Activated T-helper 2 cell treated with anti-CD3 and anti-CD28 coated beads, Interferon-gamma antibody, Interleukin-2, Interleukin-4, amounts not matched to agents 10 μg/mL and 5 μg/mL and 100 μg/mL, durations not matched to agents 14 hours and 24 hours and 36 hours (primary cell): ENCODE measurements at places on chromosomes 3 and 15. TPM values are rescaled to one million over a fixed set of nuclear protein-coding genes. Genes with fewer than 3 reads are reported as not detected.

Gene ALDH1A3
- not detected in 2 replicates for total RNA-seq

Gene SLC2A2
- not detected in 2 replicates for total RNA-seq

Gene C3orf18
- total RNA-seq: 35.2 and 37.2 TPM in 2 replicates

Gene MYEF2
- 36.3 and 37.7 TPM in 2 replicates for total RNA-seq

Gene ROBO2
- not detected in 2 replicates for total RNA-seq

Gene RPP14
- total RNA-seq: 21.8 and 23.8 TPM in 2 replicates

Gene SCAANT1
- total RNA-seq: 1.8 TPM in 1 of 2 replicates, not detected in the other

Gene GOLGA8T
- total RNA-seq: not detected in 2 replicates

GRCh38 chr15:44081026-44082013, 113.8 kb downstream of the FRMD5 start:
- H3K4me3 ChIP-seq: no peak overlapping the region
- no peak for DNase-seq
- no peaks in the 10 kb centered on the region for H3K4me1 ChIP-seq
- H3K27ac ChIP-seq: no peak overlapping the region

DNA sequence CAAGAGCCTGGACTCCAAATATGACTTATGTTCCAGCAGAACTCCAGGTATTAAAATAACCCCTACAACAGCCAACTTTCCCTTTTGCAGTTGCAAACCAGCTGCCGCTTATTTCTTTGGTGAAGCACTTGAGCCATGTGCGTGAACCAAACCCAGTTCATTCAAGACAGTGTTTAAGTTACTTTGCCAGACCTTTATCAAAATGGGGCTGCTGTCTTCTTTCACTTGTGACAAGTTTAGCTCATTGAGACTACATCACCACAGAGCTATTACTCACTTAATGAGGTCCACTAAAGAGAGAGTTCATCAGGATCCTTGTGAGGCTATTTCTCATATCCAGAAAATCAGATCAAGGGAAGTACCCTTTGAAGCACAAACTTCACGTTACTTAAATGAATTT, 2.4 kb upstream of the XRN1 start:
- peaks cover 12% of the 10 kb centered on the region for H3K4me1 ChIP-seq
- no peaks in the 10 kb centered on the region for H3K27me3 ChIP-seq
- no peak overlapping the region for H3K4me3 ChIP-seq
- peaks cover 34% of the 10 kb centered on the region for H3K36me3 ChIP-seq
- H3K27ac ChIP-seq: no peak overlapping the region

- H3K4me3 ChIP-seq: no peak overlapping the region
- H3K27me3 ChIP-seq: no peaks in the 10 kb centered on the region
- no peak overlapping the region for H3K27ac ChIP-seq
- H3K36me3 ChIP-seq: no peaks in the 10 kb centered on the region
Observed at GRCh38 chr15:100189849-100190248, 151.9 kb downstream of the ADAMTS17 start.

DNA sequence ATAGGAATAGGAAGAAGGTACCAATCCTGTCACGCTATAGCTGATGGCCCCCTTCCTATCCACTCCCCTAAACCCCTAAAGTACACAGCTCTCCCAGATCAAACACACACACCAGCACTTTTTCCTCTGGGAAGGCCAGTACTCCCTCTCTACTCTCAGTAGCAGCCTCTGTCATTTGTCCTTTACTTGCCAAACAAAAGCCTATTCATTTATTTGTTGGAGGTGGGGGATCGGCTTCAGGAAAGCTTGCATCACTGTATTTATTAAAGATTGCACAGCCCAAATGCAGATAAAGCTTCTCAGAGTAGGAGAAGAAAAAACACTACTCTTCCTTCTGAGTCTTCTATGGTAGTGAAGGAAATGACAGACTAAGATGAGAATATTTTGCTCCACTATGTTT, 429.7 kb upstream of the RASGRP1 start:
- no peak overlapping the region for H3K4me3 ChIP-seq
- no peak overlapping the region for H3K27ac ChIP-seq
- no peaks in the 10 kb centered on the region for H3K4me1 ChIP-seq
- no peaks in the 10 kb centered on the region for H3K27me3 ChIP-seq
- no peak for DNase-seq

DNA sequence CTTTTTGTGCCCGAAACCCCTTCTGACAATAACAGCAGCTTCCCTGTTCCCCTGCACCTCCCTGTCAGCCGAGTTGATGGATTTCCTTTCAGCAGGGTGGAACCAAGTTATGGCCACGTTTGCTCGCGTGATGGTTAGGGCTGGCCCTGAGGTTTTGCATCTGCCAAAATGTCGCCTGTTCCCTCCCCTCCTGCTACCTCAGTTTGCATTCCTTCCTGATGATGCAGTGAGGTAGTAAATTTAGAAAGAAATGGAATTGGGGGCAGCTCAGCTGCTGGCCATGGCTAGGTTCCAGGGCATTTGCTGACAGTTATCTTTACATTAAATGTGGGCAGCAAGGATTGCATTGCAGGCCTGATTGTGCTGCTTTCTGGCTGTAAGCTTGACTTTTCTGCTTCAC, 13.2 kb downstream of the LIMD1 start:
- no peak for DNase-seq
- peaks cover 22% of the 10 kb centered on the region for H3K4me1 ChIP-seq
- no peak overlapping the region for H3K4me3 ChIP-seq
- peaks cover 27% of the 10 kb centered on the region for H3K36me3 ChIP-seq

GRCh38 chr15:48777645-48778330, 33.1 kb downstream of the CEP152 start:
- H3K36me3 ChIP-seq: peaks cover 61% of the 10 kb centered on the region
- H3K4me1 ChIP-seq: peaks cover 8% of the 10 kb centered on the region
- no peak overlapping the region for H3K4me3 ChIP-seq
- no peak overlapping the region for H3K27ac ChIP-seq
- no peak for DNase-seq
- H3K27me3 ChIP-seq: no peaks in the 10 kb centered on the region

DNA sequence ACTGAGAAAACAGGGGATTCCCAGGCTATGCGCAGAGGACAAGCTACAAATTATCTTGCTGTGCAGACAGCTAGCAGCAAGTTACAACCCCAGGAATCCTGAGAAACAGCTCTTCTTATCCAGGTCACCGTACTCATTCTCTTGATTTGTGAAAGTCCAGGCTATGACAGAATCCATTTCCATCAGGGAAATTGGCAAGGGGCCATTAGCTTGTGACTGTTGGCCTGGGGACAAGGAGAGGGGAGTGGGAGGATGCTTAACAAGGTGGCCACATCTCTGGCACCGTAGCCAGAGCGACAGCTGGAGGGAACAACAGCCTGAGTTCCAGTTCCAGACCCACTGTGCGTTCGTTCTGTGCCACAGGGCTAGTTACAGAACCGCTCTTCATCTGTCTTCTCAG, 44.9 kb upstream of the PLXNA1 start:
- no peak for DNase-seq
- H3K27ac ChIP-seq: no peak overlapping the region
- no peaks in the 10 kb centered on the region for H3K36me3 ChIP-seq
- no peak overlapping the region for H3K4me3 ChIP-seq
- peaks cover 2% of the 10 kb centered on the region for H3K27me3 ChIP-seq

DNA sequence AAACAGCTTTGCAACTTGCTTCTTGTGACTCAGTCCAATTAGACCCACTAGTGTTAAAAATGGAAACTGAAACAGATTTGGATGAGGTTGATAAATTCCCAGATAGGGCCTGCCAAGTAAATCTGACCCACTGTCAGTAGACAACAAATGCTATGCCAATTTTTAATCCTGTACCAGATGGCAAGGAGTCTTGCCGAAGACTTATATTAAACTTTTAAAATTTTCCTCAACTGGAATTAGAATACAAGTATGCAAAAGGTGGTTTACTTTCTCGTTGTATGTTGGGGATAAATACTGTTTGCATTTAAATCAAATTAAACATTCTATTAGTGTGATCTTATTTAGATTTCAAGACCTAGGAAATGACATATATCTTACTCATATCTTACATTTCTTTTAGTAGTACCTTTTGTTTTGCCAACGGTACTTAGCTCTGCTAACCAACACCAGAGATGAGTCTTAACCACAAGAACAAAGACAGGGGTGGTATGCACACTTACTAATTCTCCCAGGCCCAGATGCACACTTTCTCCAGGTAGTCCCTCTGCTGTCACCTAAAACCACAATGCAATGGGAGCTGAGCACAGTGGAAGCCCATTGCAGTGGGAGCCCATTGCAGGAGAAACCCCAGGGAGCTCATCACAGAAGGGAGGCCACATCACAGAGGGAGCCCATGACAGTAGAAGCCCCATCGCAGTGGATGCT, 77.8 kb downstream of the WWTR1 start:
- H3K4me1 ChIP-seq: peaks cover 43% of the 10 kb centered on the region
- DNase-seq: no peak
- no peaks in the 10 kb centered on the region for H3K36me3 ChIP-seq

- H3K27me3 ChIP-seq: no peaks in the 10 kb centered on the region
- H3K27ac ChIP-seq: no peak overlapping the region
- no peak for DNase-seq
- H3K36me3 ChIP-seq: peaks cover 30% of the 10 kb centered on the region
- no peak overlapping the region for H3K4me3 ChIP-seq
Observed at GRCh38 chr3:38478901-38479300, 17.2 kb upstream of the EXOG start.

DNA sequence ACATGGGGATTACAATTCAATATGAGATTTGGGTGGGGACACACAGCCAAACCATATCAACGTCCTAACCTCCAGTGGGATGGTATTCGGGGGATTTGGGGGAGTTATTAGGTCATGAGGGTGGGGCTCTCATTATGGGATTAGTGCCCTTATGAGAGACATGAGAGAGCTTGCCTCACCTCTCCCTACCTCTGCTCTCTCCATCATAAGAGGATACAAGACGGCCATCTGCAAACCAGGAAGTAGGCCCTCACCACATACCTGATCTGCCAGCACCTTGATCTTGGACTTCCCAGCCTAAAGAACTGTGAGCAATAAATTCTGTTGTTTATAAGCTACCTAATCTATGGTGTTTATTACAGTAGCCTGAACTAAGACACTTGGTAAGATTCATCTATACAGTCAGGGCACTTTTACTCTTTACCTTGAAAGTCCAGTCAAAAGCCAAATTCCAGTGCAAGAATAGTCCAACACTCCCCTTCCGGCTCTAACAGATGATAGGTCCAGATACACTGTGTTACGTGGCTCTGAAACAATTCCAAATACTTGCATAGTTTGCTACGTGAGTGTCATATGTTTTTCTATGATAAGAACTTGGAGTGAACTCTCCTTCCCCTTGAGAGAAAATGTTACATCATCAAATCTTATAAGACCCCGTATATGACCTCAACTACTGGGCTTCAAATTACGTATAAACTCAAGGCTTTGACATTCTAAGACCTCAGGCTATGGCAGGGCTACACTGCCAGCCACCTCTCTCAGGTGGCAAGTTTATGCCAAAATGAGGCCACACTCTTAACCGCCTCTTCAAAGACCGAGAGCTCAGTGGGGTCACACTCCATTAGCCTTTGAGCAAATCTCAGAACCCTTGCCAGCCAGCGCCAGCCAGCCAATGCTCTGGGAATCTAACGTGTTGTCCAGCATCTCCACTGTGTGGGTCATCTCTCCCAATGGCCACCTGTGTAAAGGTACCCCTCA, 129.9 kb downstream of the XXYLT1 start:
- H3K4me3 ChIP-seq: no peak overlapping the region
- no peak overlapping the region for H3K27ac ChIP-seq
- peaks cover 23% of the 10 kb centered on the region for H3K36me3 ChIP-seq

DNA sequence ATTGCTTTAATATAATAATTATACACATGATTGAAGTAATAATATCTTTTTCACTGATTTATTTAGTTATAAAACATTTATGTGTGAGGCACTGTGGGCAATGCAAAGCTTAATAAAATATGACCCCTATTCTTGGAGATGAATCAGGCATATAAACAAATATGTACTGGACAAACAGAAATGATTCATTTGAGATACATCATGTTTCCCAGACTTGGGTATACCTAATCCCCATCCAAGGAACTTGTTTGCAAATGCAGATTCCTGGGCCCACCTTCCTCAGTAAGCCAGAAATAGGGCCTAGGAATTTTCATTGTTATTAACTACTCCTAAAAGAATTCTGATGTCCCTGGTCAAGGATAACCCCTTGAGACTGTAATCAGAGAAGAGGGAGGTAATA, 184.2 kb downstream of the CHL1 start:
- H3K27me3 ChIP-seq: no peaks in the 10 kb centered on the region
- no peak overlapping the region for H3K27ac ChIP-seq
- no peak for DNase-seq

- no peak for DNase-seq
- H3K27me3 ChIP-seq: peaks cover 7% of the 10 kb centered on the region
- no peak overlapping the region for H3K27ac ChIP-seq
- no peak overlapping the region for H3K4me3 ChIP-seq
- peaks cover 4% of the 10 kb centered on the region for H3K4me1 ChIP-seq
Observed at GRCh38 chr3:19348941-19349564, 200.7 kb downstream of the KCNH8 start.

DNA sequence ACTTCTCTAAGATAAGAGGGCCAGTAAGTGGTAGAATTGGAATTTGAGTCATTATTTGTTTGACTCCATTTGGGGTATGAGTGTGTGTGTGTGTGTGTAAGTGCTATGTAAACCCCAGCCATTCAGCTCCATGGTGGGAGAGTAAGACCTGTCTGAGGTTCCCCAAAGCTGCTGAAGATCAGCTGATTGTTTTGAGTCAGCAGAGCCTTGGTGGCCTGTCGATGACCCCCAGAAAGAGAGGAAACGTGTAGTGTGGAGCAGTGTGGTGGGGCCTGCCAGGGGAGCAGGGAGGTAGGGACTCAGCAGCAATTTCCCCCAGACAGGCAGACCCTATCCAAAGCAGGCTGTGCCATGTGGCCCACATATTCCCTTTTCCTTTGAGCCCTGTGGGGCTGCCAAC, 5.3 kb downstream of the DVL3 start:
- no peaks in the 10 kb centered on the region for H3K27me3 ChIP-seq
- no peak for DNase-seq
- peaks cover 29% of the 10 kb centered on the region for H3K36me3 ChIP-seq
- peaks cover 23% of the 10 kb centered on the region for H3K4me1 ChIP-seq
- H3K27ac ChIP-seq: no peak overlapping the region
